ENCODE measurements at places on chromosomes 1 and 21.

- peak; percentile 71 for DNase-seq
Measured at GRCh38 chr1:9721606-9722377, 70.3 kb downstream of the PIK3CD start.

DNA sequence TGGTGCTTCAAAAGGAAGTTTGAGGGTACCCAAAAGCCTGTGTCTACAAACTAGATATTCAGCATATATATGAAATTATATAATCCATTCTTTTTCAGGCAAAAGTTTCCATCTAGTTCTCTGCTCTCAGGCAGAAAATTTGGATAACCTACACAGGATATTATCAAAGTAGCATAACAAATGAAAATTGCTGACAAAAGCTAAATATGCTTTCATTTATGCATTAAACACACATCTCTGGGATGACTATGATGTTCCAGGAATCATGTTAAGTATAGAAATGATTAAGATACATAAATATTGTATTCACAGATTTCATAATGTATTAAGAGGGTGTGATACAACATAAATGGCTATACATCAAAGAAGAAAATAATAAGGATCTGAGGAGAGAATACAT is 92.8 kb downstream of the LRRC53 start:
- DNase-seq, result no peak

GRCh38 chr1:35773711-35774110 is 3.9 kb upstream of the CLSPN start:
- DNase-seq, result no peak

DNA sequence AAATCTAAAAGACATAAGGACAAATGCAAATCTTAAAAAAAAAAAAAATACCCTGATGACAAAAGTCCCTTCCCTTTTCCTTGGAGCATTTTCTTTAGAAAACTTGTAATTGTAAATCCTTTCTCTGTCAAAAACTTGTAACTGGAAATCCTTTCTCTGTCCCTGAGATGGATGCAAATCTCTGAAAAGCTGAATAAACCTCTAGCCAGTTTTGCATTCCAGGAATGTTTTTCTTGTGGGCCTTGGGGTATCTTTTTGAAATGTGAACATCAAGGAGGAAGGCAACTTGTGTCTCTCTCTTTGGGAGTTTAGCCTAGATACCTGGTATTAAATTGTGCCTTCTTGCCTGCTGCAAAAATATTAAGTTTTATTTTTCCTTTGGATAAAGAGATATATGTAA is 305.3 kb downstream of the KCNT2 start:
- no peak for DNase-seq

GRCh38 chr1:172184506-172185191 is 235.8 kb upstream of the C1orf105 start:
- no peak for DNase-seq

DNA sequence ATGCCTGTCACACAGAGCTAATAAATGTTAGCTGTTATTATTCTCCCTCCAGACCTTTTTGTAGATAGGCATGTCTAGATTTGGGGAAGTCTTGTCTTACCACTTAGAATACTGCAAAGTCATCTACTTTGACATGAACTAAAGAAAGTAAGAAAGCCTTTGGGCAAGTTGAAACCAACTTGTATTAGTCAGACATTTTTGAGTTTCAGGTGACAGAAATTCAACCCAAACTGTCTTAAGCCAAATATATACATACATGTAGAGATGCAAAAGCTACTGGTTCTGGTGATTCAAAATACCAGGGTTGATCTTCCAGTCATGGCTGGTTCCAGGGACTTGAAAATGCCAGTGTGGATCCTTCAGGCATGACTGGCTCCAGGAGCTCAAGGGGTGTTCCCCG is 276.8 kb upstream of the TMEM51 start:
- no peak for DNase-seq

DNA sequence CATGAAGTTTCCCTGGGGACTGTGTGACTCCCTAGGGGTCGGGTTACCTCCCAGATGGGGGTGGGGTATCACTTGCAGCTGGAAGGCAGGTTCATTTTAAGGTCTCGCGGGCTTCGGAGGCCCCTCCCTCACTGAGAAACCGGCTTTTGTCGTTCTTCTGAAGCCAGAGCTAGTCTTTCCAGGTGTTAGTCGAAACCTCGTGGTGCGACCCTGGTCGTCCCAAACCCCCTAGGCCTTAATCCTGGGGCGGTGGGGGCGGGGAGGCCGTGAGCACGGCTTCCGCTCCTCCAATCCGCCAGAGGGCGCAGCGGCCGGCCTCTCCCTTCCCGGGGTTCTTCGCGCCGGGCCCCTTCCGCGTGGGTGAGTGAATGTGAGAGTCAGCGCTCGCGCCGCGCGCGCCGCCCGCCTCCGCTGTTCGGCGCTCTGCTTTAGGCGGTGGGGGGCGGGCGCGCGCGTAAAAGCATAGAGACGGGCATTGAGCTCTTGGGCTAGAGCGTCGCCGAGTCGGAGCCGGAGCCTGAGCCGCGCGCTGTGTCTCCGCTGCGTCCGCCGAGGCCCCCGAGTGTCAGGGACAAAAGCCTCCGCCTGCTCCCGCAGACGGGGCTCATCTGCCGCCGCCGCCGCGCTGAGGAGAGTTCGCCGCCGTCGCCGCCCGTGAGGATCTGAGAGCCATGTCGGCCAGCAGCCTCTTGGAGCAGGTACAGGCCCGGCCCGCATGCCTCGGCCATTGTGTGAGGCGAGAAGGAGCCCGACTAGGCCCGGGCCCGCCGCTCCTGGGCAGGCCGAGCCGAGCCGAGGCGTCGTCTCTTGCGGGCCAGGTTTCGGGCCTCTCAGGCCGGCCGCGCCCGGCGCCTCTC is at the start of gene YTHDF2:
Gene YTHDF2, plus strand, starts transcription at position 491 of the 857 bp plus-strand sequence. Its CDS starts 181 bp downstream, at position 672.
- peak; percentile 96 for DNase-seq

Data from stimulated activated CD8-positive, alpha-beta memory T cell treated with anti-CD3 and anti-CD28 coated beads, Interleukin-15, amount 100 ng/mL, for 1 hour (primary cell).